ENCODE measurements at places on chromosomes 1 and 21.
A peak's percentile ranks its signal among the peaks of the same experiment; 100 is the strongest.

DNA sequence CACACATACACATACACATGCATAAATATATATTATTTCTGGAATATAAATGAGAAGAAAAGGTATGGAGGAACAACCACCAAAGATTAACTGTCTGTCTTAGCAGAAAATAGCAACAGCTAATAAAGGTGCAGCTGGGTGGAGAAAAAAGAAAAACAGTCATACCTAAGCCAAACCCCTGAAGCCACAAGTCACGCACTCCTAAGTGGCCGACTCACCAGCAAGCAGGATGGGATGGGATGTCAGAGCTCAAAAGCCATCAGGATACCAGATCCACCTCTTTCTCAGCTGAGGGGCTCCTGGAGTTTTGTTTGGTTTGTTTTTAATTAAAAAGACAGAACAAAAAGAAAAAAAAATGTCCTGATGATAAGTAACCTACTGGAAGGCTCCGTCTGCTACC, 64.7 kb upstream of the HIVEP3 start:
- no peak for DNase-seq
- H3K4me1 ChIP-seq = no peaks in the 10 kb centered on the region
- no peak overlapping the region for H3K27ac ChIP-seq
- peaks cover 9% of the 10 kb centered on the region for H3K27me3 ChIP-seq
- no peak overlapping the region for H3K4me3 ChIP-seq

- no peak overlapping the region for H3K27ac ChIP-seq
- H3K27me3 ChIP-seq = peaks cover 16% of the 10 kb centered on the region
- peak overlapping the region; percentile 69 for H3K4me3 ChIP-seq
Measured at GRCh38 chr1:33180226-33180910, 1.5 kb downstream of the TRIM62 start.

- no peak for DNase-seq
- H3K27ac ChIP-seq = no peak overlapping the region
- no peaks in the 10 kb centered on the region for H3K4me1 ChIP-seq
- H3K27me3 ChIP-seq = peaks cover 37% of the 10 kb centered on the region
- no peak overlapping the region for H3K4me3 ChIP-seq
- no peaks in the 10 kb centered on the region for H3K36me3 ChIP-seq
Measured at GRCh38 chr1:44460107-44460882, 55.2 kb downstream of the RNF220 start.

DNA sequence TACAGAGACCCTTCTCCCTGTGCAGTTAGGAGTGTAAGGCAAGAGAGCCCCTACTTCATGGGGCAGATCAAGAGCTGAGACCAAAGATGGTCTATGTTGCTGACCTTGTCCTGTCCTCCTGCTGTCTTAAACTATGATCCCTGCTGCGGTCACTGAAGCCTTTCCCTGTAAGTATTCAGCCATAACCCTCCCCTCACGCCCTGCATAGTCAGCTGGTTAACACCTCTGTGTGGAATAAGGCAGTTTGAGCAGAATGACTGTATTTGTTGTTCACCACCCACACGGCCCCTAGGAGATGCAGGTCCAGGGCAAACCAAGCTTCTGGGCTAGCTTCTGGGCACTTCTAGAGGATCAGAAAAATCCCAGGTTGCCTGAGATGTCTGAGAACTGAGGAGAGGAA, 356 bp downstream of the TSPAN1 start:
- H3K27me3 ChIP-seq = peaks cover 15% of the 10 kb centered on the region
- no peaks in the 10 kb centered on the region for H3K4me1 ChIP-seq
- no peak overlapping the region for H3K4me3 ChIP-seq
- no peak overlapping the region for H3K27ac ChIP-seq
- H3K36me3 ChIP-seq = no peaks in the 10 kb centered on the region

GRCh38 chr1:220544901-220545303, 17.0 kb downstream of the MARK1 start:
- peaks cover 8% of the 10 kb centered on the region for H3K4me1 ChIP-seq
- no peak overlapping the region for H3K4me3 ChIP-seq
- no peaks in the 10 kb centered on the region for H3K36me3 ChIP-seq
- DNase-seq = no peak
- H3K27ac ChIP-seq = no peak overlapping the region
